ENCODE measurements at places on chromosomes 7 and 10. TPM values are rescaled to one million over a fixed set of nuclear protein-coding genes. Genes with fewer than 3 reads are reported as not detected.

- DNase-seq, result no peak
Observed at GRCh38 chr7:7017707-7018280, 164.6 kb upstream of the C1GALT1 start.

DNA sequence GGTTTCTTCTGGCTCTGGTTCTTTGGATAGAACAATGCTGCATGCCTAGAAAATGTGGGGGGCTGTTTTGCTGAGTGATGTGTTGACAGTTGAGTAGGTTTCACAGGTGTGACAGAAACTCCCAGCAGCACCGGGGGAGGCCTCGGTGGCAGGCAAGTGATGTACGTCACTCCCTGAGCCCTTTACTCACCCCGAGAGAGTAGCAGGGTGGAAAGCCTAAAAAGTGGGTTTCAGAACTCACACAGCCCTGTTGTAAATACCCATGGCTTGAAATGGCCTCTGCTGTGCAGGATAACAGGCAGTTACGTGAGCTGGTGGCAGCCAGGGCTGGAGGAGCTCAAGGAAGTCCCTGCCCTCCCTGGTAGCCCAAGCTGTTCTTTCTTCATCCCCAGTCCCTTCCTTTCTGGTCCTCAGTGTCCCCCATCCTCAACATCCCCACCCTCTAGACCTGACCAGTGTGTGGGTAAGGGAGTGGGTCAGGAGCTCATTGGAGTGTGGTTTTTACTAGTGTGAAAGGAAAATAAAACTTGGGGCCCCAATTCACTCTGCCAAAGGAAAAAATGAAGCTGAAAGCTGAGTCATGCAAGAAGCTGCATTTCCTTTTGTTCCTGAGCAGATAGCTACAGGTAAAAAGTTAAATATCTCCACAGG is 258.1 kb downstream of the STK31 start:
- DNase-seq, result no peak

DNA sequence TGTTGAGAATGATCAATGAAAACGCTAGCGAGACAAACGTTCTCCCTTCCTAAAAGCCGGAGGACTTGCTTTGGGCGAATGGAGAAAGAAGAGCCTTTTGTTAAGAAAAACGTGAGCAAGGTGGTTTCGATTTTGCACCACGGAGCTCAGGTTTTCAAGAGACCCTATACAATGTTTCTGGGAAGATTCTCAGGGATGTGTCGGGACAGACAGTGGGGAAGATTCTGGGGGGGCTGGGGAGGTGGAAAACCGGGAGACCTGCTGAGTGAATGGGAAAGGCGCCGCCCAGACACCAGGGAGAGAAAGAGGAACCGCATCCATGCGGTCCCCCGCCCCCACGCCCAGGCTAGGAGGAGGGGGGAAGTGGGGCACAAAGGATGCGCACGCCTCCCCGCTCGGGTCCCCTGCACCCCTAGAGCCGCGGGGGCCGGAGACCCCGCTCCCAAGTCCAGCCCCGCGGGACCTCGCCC is 745 bp downstream of the YWHAG start:
- DNase-seq, result peak; percentile 84

The BHLHA15 gene
- not detected for total RNA-seq

DNA sequence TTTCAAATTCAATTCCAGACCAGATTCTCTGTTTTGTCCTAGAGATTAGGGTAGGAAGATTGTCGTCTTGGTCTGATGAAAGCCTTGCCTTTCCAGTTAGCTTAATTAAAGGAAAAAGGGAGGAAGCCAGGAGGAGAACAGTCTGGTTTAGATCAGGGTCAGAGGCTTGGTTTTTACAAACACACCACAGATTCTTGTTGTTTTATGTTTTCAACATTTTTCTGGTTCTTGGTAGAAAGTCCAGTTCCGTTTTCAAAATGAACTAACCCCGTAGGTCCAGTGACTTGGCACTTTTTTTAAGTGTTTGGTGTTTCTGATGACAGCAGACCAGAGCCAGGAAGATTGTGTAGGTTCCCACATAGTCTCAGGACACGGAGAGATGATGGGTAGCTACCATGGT is 167.1 kb upstream of the INHBA start:
- no peak for DNase-seq

DNA sequence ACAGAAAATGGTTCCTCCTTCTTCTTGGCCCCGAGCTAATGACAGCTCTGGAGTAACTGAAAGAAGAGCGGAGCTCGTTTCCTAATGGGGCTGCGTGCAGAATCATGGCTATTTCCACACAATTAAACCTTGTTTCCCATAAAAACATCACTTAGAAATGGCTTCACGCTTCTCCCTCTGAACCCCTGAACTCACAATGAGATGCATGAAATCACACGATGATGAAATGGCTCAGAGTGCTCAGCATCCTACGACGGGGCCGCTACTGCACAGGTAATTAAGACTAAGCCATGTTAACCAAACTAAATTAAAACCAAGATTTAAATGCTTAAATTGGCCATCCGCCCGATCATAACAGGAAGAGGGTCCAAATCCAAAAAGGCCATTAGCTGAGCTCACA is 80.0 kb upstream of the DNAAF5 start:
- DNase-seq, result no peak

The PSMA2 gene
- total RNA-seq, result 92.8 TPM
